ENCODE measurements at places on chromosomes 1 and 21. TPM values are rescaled to one million over a fixed set of nuclear protein-coding genes. Genes with fewer than 3 reads are reported as not detected.

DNA sequence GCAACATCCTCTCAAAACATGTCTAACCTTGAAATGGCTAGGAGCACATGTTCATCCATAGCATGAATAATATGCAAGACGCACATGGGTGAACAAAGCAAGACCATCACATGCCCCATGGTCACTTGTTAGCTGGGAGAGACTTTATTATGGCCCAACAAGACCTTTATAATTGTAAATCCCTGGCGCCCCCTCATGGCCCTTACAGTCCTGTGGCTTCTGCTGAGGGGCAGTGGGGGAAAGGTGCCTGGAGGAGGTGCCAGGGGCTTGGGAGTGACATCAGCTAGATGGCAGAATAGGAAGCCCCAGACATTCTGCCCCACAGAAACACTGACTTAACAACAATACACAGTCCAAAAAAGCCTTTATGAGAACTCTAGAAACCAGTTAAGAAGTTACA lies 51.7 kb downstream of the CSMD2 start:
- no peak for DNase-seq

AIRE gene
- not detected for total RNA-seq

PADI1 gene
- not detected for total RNA-seq

KRTAP21-1 gene
- not detected for total RNA-seq

KMO gene
- 3.1 TPM for total RNA-seq
